ENCODE measurements at places on chromosomes 2 and 18.
A peak's percentile ranks its signal among the peaks of the same experiment; 100 is the strongest.

DNA sequence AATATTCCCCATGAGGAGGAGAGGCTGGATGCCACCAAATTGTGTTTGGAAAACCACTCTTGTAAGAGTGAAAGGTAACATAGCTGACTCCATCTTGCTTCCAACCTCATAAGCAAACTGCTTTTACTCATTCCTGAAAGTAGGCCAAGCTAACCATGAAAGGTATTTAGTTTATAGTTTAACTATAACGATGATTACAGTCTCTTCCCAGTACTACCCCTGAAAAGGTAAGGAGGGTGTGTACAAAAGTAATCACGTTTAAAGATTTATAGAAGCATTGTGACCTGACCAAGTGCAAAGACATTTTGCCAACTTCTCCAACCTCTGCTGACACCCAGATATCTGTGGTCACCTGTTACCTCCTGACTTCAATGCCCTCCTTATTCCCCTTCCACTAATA, 122.6 kb downstream of the CD8B2 start:
- DNase-seq: no peak

- DNase-seq: no peak
Measured at GRCh38 chr2:96505231-96505889, at the start of gene NEURL3. Gene NEURL3 (minus strand): TSS chr2:96505357. CDS start chr2:96505286, 71 bp downstream.

GRCh38 chr18:41146301-41146700, 808.7 kb upstream of the PIK3C3 start:
- DNase-seq: no peak

DNA sequence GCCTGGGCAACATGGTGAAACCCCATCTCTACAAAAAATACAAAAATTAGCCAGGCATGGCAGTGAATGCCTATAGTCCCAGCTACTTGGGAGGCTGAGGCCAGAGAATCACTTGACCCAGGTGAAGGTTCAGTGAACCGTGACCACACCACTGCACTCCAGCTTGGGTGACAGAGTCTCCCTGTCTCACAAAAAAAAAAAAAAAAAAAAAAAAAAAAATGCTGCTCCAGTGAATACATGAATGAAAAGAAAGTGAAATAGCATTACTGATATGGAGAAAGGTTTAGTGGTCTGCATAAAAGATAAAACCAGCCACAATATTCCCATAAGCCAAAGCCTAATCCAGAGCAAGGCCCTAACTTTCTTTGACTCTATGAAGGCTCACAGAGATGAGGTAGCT, 44.5 kb downstream of the METTL8 start:
- no peak for DNase-seq

DNA sequence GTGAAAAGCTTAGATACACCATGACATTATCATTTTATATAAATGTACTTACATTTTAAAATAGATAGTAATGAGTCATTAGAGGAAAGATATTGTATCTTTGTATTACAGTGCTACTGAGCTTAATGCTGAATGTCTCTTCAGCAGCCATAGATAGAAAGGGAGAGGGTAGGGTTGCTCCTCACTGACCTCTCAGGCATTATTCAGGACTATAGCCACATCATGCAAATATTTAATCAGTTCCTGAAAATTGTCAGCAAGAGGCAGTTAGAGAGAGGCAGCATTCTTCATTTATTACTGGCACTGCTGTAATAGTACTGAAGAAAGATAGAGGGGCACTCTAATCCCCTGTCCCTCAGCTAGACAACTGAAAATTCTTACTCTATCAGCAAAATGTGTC, 242.0 kb upstream of the TANK start:
- DNase-seq: no peak

DNA sequence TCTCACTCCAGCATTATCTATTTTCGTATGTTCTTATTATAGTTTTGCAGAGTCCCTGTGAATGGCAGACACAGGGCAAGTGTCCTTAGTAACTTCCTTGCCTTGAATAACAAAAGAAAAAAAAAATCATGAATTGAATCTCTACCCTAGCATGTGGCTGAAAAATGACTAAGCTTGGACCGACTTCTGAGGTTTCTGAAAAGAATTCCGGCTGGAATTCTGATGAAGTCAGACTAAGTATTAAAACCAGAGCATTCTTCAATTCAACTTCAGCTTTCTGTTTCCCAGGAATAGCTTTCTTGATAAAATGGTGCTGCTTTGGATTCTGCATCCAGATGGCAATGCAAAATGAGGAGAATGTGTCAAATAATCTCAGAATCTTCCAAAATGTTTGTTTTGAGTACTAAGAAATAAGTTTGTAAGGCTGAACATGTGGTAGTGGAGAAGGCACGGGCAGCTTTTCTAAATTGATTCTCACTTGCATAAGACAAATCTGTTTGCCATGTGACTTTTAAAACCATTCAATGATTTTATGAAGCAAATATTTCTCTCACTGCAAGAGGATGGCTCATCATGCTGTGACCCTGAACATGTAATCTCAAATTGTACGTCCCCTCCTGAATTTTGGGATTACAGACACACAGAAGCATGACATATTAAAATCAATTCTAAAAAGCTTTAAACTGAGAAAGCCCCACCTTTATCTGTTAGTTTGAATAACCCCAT, 1462.8 kb upstream of the LRRTM1 start:
- DNase-seq: no peak

GRCh38 chr2:19346983-19347618, 11.3 kb downstream of the OSR1 start:
- DNase-seq: no peak

DNA sequence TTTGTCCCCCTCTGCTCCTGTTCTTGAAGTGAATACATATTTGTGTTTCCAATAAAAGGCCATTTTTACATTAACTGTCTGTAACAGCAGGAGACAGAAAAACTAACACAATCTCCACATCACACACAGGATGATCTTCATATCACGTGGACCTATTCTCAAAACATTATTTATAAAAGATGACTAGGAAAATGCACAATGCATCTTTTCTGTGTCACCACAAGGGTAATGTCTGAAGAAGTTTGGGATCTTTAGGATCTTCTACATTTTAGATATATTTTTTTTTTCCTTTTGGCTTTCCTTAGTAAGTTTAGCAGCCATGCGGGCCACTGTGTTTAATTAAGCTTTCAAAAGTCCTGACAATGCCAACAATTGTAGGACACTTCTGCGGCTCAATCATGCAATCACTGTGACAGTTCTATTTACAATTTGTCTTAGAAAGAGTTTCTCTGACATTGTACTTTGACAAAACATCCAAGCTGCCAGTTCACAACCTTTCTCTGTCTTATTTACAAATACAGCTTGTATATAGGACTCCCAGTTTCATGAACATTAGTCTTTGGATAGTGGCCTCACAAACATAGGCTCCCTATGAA, 12.3 kb downstream of the BCL11A start:
- no peak for DNase-seq

GRCh38 chr18:76495006-76495370, at the start of gene ZNF516:
Gene ZNF516 (minus strand): TSS chr18:76495242. CDS start chr18:76443054, 52,188 bp downstream.
- no peak for DNase-seq

DNA sequence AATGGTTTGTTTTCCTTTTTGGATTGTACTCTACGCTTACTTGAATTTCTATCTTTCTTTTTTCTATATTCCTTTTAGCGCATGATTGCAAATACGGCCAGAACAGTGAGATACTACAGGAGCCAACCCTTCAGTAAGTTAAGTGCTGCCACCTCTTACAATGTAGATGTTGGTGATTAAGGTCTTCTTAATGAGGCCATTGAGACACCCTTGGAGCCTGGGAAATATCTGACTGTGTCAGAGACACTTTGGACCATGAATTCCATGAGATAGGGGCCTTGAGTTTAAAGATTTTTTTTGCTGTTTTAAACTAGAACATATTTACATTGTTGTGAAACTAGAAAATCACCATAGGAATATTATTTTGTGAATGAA, 27.1 kb upstream of the MAP3K20 start:
- no peak for DNase-seq

DNA sequence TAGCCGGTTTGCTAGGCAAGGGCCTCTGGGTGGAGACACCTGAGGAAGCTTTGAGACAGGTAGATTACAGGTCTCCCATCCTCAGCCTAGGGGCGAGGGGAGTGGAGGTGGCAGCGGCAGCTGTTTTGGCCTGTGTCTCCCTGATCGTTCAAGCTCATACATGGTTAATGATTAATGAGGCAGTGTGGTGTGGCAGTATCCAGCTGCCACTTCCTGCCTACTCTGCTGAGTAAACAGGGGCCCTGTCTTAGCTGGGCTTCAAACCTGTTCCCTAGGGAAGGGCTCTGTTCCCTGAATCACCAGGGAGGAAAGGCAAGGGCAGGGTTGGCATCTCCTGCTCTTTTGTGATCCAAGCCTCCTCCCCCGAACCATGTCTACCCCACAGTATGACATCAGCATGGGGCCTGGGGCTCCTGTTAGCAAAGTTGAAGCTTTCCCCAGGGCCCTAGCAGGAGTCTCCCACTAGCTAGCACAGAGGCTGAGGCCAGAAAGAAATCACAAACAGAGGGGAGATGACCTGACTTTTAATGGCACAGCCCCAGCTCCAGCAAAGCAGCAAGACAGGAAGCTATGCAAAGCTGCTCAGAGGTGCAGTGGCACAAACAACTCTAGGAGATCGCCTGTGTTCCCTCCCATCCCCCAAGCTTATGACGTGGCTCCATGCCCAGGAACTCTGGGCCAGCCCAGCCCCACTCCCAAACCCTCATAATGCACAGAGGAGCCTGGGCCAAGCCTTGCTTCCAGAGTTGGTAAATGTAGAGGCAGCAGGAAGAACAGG, 3.7 kb upstream of the TUBA4B start:
- DNase-seq: peak; percentile 40

- no peak for DNase-seq
Measured at GRCh38 chr2:135473567-135473966, 57.5 kb downstream of the ZRANB3 start.

DNA sequence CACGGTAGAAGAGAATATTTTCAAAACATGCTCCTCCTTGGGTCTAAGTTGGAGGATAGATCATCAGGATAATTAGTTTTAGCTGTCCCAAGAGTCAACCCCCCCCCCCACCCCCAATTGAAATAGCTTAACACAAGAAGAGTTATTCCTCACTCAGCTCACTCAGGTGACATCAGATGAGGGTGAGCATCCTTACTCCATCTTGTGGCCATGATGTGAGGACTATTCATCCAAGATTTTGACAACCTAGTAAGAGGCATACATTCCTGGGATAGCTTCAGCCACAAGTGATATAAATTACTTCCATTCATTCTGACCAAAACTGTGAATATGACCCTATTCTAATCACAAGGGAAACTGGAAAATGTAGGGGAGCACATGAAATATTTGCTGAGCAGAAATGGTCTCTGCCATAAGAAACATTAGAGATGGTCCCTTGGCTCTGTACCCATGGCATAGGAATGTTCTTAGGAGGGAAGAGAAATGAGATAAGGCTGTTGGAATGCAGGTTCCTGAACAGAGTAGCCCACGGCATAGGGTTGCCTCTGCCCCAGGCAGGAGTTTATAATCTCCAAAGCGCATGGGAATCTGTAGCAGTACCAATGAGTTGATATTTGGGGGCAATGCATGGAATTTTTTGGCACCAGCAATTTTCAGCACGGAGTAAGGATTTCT, 257.2 kb downstream of the CYRIA start:
- DNase-seq: no peak

GRCh38 chr2:206275312-206276055, 1.0 kb downstream of the ZDBF2 start:
- DNase-seq: no peak

DNA sequence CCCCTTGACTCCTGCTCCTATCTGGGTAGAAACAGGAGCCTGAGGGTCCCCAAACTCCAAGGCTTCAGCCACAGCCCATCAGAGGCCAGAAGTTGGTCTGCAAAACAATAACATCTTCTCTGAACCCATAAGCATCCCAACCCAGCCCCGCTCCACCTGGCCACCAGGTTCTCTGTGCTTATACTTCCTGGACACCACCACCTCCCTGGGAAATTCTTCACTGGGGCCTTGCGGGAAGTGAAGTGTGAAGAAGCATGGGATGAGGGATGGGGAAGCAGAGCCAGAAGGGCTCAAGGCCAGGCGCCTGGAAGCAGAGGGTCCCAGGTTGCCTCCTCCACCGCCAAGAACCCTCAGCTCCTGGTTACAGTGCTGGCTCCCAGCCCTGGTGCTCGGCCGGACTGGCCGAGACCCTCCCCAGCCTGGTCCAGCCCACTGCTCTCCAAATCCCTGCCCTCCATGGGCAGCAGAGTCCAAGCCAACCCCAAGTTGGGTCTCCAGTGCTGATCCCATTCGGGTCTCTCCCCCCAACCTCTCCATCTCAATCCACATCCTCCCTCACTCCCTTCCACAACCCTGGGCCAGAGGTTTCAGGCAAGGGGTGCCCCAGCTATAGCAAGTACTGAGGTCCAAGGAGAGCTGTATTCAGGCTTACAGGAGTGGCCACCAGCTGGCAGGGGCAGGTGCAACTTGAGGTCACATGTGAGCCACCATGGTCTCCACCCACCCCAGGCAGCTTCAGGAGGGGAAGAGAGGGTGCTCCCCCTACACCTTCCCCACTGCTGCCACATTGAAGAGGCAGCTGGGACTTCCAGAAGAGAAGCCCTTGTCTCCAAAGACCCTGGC, 60.7 kb downstream of the TNS1 start:
- no peak for DNase-seq

GRCh38 chr2:96225016-96225533, 16.4 kb upstream of the STARD7 start:
- DNase-seq: no peak

DNA sequence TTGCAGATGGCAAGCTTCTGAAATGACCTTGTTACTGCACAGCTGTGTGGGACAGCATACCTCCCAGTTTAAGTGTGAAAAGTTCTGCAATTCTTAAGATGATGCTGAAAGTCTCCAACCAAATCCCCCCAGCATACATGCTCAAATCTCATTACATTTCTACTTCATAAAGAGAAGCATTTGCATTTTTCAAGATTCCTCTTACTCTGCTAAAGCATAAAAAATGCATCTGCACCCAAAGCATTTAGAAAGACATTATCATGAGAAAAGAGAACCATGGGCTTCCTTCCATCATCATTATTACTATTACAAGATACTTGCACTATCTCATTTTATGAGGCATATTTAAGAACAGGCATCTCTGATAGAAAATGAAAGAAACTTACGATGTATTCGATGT, 236.9 kb upstream of the REV1 start:
- no peak for DNase-seq

DNA sequence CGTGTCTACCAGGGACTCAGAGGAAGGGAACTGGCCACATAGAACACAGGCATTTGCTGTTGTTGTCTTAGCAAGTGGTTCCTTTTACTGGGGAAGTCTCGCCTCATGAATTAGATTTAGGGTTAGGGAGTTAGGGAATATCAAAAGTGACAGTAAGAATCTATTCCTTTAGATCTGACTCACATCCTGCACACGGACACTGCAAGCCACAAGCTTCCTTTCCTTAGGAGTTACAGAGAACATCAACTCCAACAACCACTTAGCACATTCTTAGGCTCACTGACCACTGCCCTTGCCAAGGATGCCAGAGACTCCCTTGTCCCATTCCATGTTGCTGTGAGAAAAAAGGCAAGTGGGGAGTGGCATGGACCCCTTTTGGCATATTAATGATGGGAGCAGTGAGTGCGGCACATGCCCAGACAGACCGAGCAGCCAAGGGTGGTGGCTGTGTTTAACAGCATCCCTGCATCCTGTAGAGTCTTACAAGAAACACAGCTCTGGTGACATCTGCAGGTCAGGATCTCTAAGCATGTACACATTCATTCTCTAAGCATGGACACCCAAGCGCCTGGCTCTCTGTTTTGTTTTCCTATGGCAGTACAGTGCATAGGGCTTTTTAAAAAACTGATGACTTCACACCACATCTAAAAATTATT, 745.6 kb upstream of the RAB6C start:
- no peak for DNase-seq
